ENCODE measurements at places on chromosomes 3 and 15. TPM values are rescaled to one million over a fixed set of nuclear protein-coding genes. Genes with fewer than 3 reads are reported as not detected.

DNA sequence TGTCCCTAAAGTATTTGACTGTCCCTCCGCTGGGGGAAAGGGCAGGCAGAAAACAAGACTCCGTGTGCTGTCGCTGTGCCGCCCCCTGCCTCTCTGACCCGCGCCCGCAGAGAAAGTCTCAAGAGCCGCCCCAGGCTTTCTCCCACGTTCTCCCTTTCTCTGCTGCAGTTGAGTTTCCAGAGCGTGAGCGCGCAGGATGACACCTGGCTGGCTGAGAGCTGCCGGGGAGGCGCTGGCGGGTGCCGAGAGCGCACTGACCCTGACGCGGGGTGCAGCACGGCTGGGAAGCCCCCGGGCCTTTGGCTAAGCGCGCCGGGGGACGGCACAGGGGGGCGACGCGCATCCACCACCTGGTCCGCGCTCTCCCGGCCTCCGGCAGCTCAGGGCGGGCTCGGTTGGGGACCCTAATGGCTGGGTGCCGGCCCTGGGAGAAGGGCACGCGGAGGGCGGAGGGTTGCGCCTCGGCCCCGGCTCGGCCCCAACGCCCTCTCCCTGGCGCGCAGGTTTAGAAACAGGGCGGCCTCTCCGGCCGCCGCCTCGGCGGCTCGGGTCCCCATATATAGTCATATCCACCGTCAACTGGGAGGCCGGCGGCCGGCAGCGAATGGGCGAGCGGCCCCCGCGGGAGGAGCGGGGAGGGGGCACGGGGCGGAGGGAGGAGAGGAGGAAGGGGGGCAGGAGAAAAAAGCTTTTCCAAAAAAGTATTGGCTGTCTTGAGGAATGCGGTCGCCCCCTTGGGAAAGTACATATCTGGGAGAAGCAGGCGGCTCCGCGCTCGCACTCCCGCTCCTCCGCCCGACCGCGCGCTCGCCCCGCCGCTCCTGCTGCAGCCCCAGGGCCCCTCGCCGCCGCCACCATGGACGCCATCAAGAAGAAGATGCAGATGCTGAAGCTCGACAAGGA, at the start of gene TPM1:
TSS of gene TPM1 (plus strand) at position 774 of the 903 bp plus-strand sequence. CDS start at position 857, 83 bp downstream.
- H3K36me3 ChIP-seq, result no peaks in the 10 kb centered on the region
- H3K27me3 ChIP-seq, result no peaks in the 10 kb centered on the region
- peak within 1 kb of the TSS; percentile 88 for H3K4me3 ChIP-seq

The COL8A1 gene
- 8.6 TPM for total RNA-seq

GRCh38 chr15:59410391-59410896, 27.5 kb upstream of the FAM81A start:
- H3K36me3 ChIP-seq, result no peaks in the 10 kb centered on the region
- no peak overlapping the region for H3K4me3 ChIP-seq
- no peaks in the 10 kb centered on the region for H3K4me1 ChIP-seq
- H3K27me3 ChIP-seq, result no peaks in the 10 kb centered on the region
- DNase-seq, result no peak

The EFCAB12 gene
- total RNA-seq, result not detected

The GOLGA8R gene
- 0.36 TPM for total RNA-seq

DNA sequence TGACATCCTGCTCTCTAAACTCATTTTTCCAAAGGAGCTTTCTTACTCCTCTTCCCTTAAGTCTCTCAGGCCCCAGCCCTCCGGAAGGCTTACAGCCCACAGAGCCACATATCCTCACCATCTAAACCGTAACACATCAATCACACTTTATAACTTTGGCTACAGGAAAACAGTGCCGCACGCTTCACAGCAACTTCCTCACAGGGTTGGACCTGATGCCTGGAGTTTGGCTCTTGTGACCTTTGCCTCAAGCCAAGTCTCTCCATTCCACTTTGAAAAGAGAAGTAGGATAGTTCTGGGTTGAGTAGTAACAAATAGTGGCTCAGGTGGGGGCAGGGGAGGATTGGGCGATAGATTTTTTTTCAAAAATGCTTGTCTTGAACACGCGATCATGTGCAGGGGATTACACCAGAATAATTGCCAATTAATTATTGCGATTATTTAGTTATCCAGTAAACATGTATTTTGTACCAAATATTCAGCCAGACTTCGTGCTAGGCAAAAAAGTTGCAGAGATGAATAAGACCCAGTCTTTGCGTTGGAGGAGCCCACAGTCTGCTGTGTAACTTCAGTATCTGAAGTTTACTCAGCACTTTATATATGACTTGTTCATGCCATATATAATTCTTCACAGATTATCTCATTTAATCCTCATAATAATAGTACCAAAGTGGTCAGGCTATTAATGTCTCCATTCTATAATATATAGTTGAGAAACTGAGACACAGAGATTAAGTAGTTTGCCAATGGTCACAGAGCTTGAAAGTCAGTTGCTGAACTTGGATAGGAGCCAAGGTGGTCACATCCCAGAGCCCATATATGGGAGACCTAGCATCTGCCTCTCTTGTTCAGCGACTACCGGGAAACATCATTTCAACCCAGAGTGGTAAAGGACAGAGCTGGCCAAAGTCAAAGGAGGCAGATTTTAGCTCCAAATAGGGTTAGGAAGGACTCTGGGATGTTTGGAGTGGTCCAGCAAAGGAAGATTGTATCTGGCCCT, 2.4 kb upstream of the ETV5 start:
- H3K4me3 ChIP-seq, result no peak overlapping the region
- H3K27ac ChIP-seq, result no peak overlapping the region
- no peak for DNase-seq
- peaks cover 6% of the 10 kb centered on the region for H3K27me3 ChIP-seq
- H3K4me1 ChIP-seq, result peaks cover 21% of the 10 kb centered on the region

The CYP8B1 gene
- total RNA-seq, result 0.93 TPM

The NME9 gene
- total RNA-seq, result 7.3 TPM

GRCh38 chr3:17749705-17750293, 7.4 kb upstream of the TBC1D5 start:
- no peaks in the 10 kb centered on the region for H3K36me3 ChIP-seq
- no peak for DNase-seq
- H3K27me3 ChIP-seq, result no peaks in the 10 kb centered on the region
- H3K4me3 ChIP-seq, result no peak overlapping the region
- H3K27ac ChIP-seq, result no peak overlapping the region

- DNase-seq, result no peak
- H3K4me1 ChIP-seq, result peaks cover 79% of the 10 kb centered on the region
- peak overlapping the region; percentile 79 for H3K27ac ChIP-seq
- no peaks in the 10 kb centered on the region for H3K27me3 ChIP-seq
- no peak overlapping the region for H3K4me3 ChIP-seq
- H3K36me3 ChIP-seq, result no peaks in the 10 kb centered on the region
These were observed 147.4 kb downstream of the CMSS1 start for GRCh38 chr3:99965077-99965476.

GRCh38 chr15:70342141-70342540, 244.4 kb upstream of the TLE3 start:
- no peak for DNase-seq
- no peaks in the 10 kb centered on the region for H3K4me1 ChIP-seq
- no peaks in the 10 kb centered on the region for H3K36me3 ChIP-seq
- no peak overlapping the region for H3K27ac ChIP-seq

GRCh38 chr3:87128006-87128405, 99.1 kb upstream of the CHMP2B start:
- no peak overlapping the region for H3K27ac ChIP-seq
- H3K27me3 ChIP-seq, result no peaks in the 10 kb centered on the region
- H3K4me3 ChIP-seq, result no peak overlapping the region
- no peaks in the 10 kb centered on the region for H3K4me1 ChIP-seq
- no peak for DNase-seq
- no peaks in the 10 kb centered on the region for H3K36me3 ChIP-seq

GRCh38 chr3:183492849-183493179, 62.7 kb downstream of the KLHL6 start:
- H3K4me1 ChIP-seq, result peaks cover 27% of the 10 kb centered on the region
- H3K27me3 ChIP-seq, result no peaks in the 10 kb centered on the region
- H3K36me3 ChIP-seq, result no peaks in the 10 kb centered on the region
- no peak overlapping the region for H3K27ac ChIP-seq
- H3K4me3 ChIP-seq, result no peak overlapping the region
- DNase-seq, result no peak

The KCNMB2 gene
- total RNA-seq, result not detected

- peaks cover 27% of the 10 kb centered on the region for H3K27me3 ChIP-seq
- H3K36me3 ChIP-seq, result no peaks in the 10 kb centered on the region
- peaks cover 24% of the 10 kb centered on the region for H3K4me1 ChIP-seq
- H3K27ac ChIP-seq, result no peak overlapping the region
- DNase-seq, result peak; percentile 41
These were observed 2.0 kb upstream of the CEMIP start for GRCh38 chr15:80777137-80777536.

- no peaks in the 10 kb centered on the region for H3K4me1 ChIP-seq
- H3K27me3 ChIP-seq, result no peaks in the 10 kb centered on the region
- H3K4me3 ChIP-seq, result no peak overlapping the region
- no peak for DNase-seq
- no peaks in the 10 kb centered on the region for H3K36me3 ChIP-seq
These were observed 135.0 kb downstream of the SATB1 start for GRCh38 chr3:18290157-18290556.

The CLDN16 gene
- not detected for total RNA-seq

GRCh38 chr3:127744253-127744815, 71.6 kb downstream of the ABTB1 start:
- no peaks in the 10 kb centered on the region for H3K27me3 ChIP-seq
- H3K4me3 ChIP-seq, result no peak overlapping the region
- H3K4me1 ChIP-seq, result peaks cover 43% of the 10 kb centered on the region
- no peaks in the 10 kb centered on the region for H3K36me3 ChIP-seq

- no peaks in the 10 kb centered on the region for H3K27me3 ChIP-seq
- no peaks in the 10 kb centered on the region for H3K36me3 ChIP-seq
- no peak overlapping the region for H3K27ac ChIP-seq
- H3K4me1 ChIP-seq, result peaks cover 14% of the 10 kb centered on the region
- DNase-seq, result no peak
These were observed 272.4 kb downstream of the THRB start for GRCh38 chr3:24222165-24222805.

The CORO2B gene
- 1.5 TPM for total RNA-seq

- H3K4me1 ChIP-seq, result no peaks in the 10 kb centered on the region
- DNase-seq, result no peak
- no peaks in the 10 kb centered on the region for H3K27me3 ChIP-seq
- H3K27ac ChIP-seq, result no peak overlapping the region
- H3K4me3 ChIP-seq, result no peak overlapping the region
These were observed 18.5 kb downstream of the SHQ1 start for GRCh38 chr3:72829701-72830100.

DNA sequence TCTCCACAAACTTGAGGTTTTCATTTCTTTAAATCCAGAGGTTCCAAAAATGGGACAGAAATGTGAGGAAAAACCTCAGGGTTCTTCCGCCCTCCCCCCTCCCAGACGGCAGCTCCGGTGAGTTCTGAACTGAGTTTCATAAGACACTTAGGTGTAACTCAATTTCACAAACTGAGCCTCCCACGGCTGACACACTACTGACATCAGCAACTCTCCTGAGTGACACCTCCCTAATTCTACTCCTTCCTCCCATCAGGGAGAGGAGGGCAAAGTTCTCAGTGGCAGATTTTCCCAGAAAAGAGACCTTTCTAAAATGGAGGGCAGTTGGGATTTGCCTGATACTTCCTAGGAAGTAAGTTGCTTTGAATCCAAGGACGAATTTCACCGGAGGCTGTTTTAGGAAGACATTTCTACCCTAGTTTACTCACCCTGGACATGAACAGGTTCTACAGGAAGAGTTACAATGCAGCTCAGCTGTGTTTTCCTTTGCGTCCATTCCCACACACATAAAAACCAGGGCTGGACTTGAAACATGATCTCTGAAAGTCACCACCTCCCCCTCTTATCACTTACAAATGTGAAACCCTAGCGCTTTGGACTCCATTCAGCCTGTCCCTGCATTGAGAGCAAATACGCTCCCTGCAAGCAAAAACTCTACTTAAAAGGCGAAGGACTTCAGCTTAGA, 78.1 kb upstream of the LMOD3 start:
- no peaks in the 10 kb centered on the region for H3K27me3 ChIP-seq
- peak overlapping the region; percentile 25 for H3K4me3 ChIP-seq
- peak overlapping the region; percentile 62 for H3K27ac ChIP-seq
- H3K4me1 ChIP-seq, result peaks cover 6% of the 10 kb centered on the region

DNA sequence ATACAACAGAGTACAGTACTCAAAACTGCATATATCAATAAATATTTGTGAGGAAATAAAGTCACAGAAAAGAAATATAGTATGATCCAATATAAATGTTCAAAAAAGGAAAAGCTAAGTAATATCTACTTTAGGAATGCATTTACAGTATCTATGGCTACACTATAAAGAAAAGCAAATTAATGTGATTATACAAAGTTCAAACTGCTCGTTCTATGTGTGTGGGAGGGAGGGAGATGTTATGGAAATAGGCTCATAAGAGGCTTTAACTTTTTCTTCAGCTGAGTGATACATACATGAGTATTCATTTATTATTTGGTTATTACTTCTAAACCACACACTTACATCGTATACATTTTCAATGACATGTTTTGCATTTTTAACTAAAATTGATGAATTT, 377.7 kb upstream of the AGTR1 start:
- H3K27ac ChIP-seq, result no peak overlapping the region
- H3K4me3 ChIP-seq, result no peak overlapping the region
- no peaks in the 10 kb centered on the region for H3K4me1 ChIP-seq
- H3K36me3 ChIP-seq, result no peaks in the 10 kb centered on the region

GRCh38 chr3:87997298-87997697, 61.5 kb downstream of the CGGBP1 start:
- H3K27me3 ChIP-seq, result no peaks in the 10 kb centered on the region
- H3K4me1 ChIP-seq, result no peaks in the 10 kb centered on the region
- H3K36me3 ChIP-seq, result no peaks in the 10 kb centered on the region
- H3K27ac ChIP-seq, result no peak overlapping the region

The NEK10 gene
- 3.6 TPM for total RNA-seq

DNA sequence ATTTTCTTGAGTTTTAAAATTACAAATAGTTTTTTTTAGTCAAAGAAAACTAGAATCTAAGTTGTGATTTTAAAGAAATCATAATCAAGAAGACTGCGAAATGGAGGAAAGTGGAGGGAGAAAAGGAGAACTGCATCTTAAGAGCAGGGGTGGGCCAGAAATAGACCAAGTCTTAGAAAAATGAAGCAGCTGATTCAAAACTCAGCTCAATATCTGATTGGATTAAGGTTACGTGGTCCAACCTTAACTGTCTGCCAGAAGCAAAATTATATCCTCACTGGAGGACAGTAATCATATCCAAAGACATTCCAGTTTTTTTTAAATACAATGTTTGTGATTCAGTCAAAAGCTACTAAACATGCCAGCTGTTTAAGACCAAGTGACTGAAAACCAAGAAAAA, 41.4 kb downstream of the CHSY1 start:
- H3K4me1 ChIP-seq, result peaks cover 25% of the 10 kb centered on the region
- no peaks in the 10 kb centered on the region for H3K36me3 ChIP-seq
- peak overlapping the region; percentile 12 for H3K27ac ChIP-seq

GRCh38 chr15:48667701-48668100, 22.2 kb upstream of the FBN1 start:
- DNase-seq, result no peak
- H3K27me3 ChIP-seq, result no peaks in the 10 kb centered on the region
- H3K4me3 ChIP-seq, result no peak overlapping the region
- no peaks in the 10 kb centered on the region for H3K36me3 ChIP-seq

The SLC28A2 gene
- total RNA-seq, result not detected

GRCh38 chr3:191301017-191301416, 28.2 kb upstream of the CCDC50 start:
- no peaks in the 10 kb centered on the region for H3K27me3 ChIP-seq
- no peak overlapping the region for H3K27ac ChIP-seq
- no peak overlapping the region for H3K4me3 ChIP-seq
- H3K4me1 ChIP-seq, result no peaks in the 10 kb centered on the region

The C3orf49 gene
- not detected for total RNA-seq

- DNase-seq, result no peak
- H3K4me1 ChIP-seq, result peaks cover 2% of the 10 kb centered on the region
- peak overlapping the region; percentile 41 for H3K4me3 ChIP-seq
- H3K36me3 ChIP-seq, result no peaks in the 10 kb centered on the region
- H3K27ac ChIP-seq, result peak overlapping the region; percentile 63
These were observed 1.1 kb downstream of the C2CD4B start for GRCh38 chr15:62164014-62164395.
